ENCODE measurements at places on chromosomes 2 and 18.

GRCh38 chr2:21175895-21176646 lies 52.3 kb downstream of the TDRD15 start:
- DNase-seq, result no peak

DNA sequence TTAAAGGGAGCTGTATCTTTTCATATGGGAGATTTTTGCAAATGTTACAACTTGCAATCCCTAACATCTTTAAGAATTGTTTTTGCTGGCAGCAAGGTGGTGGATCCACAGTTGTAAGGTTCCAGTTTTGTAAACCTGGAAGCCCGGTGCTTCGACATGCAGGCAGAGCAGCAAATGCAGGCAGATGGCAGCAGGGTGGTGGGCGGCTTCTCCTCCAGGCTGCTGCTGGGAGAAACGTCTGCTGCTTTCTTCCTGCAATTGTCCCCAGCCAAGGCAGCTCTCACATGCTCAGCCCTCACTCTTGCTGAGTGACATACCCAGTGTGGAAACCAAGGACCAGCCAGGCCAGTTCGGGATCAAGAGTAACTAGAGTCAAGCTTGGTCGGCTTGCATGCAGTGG lies 166.0 kb downstream of the SEPTIN10 start:
- DNase-seq, result no peak

GRCh38 chr18:11992096-11992790 lies 10.9 kb downstream of the IMPA2 start:
- no peak for DNase-seq

DNA sequence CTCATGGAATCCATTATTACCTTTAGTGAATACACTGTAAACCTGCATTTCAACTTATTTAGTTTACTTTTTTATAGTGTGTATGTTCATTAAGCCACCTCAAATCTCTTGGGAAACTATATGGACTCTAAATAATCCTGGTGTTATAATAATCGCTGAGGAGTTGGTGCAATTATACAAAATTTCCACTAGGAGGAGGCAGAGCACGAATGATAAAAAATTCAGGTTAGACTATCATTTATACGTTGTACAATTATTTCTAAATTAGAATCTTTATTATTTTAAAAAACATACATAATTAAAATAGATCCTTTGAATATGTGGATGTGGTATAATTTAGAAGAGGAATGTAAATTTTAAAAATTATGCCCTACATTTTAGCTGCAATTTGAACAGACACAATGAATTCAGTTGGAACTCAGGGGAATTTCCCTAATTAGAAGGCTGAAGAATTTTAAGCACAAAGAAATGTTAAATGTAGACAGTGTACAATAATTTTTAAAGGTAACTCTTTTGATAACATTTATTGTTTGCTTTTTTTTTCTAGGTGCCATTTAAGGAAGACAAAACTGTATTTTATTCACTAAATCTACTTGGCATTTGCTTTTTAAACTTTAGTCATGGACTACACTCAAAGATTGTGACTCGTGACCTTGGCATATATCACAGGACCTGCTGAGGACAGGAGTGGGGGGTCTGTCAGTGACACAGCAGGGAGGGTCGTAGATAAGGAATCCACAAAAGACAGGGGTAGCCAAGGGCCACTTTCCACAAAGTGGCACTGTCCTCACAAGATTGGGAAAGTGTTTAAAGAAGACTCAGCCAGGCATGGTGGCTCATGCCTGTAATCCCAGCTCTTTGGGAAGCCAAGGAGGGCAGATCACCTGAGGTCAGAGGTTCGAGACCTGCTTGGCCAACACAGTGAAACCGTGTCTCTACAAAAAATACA lies 45.5 kb downstream of the RAB12 start:
- DNase-seq, result no peak

- DNase-seq, result no peak
Observed at GRCh38 chr2:65061910-65062339, 5.7 kb downstream of the CEP68 start.

GRCh38 chr2:240435457-240435947 lies at the start of gene GPC1:
Gene GPC1, plus strand, starts transcription at chr2:240435663. Its CDS starts 256 bp downstream, at chr2:240435919.
- DNase-seq, result no peak

GRCh38 chr2:203740871-203741281 lies 34.4 kb downstream of the CD28 start:
- no peak for DNase-seq

GRCh38 chr2:7119132-7119835 lies 202.1 kb downstream of the RNF144A start:
- no peak for DNase-seq

DNA sequence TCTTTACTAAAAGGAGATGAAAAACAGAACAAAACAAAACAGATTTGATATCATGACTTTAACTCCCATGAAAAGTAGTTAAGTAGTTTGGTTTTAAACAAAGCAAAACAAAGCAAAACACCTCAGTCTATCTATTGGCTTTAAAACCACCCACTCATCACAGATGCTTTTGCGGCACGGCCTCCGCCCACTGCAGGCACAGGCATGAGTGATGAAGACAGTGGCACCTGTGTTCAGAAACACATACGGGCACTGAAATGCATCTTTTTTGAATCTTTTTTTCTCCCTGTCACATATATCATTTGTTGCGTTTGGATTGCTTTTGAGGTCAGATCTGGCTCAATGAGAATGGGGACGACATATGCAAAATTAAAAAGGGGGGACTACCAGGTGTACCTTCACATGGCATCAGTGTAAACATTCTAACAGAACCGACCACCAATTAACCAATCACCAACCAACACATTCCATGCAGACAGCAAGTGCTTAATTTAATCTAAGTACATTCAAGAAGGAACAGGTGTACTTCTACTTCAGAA lies 147.4 kb upstream of the REV1 start:
- no peak for DNase-seq

DNA sequence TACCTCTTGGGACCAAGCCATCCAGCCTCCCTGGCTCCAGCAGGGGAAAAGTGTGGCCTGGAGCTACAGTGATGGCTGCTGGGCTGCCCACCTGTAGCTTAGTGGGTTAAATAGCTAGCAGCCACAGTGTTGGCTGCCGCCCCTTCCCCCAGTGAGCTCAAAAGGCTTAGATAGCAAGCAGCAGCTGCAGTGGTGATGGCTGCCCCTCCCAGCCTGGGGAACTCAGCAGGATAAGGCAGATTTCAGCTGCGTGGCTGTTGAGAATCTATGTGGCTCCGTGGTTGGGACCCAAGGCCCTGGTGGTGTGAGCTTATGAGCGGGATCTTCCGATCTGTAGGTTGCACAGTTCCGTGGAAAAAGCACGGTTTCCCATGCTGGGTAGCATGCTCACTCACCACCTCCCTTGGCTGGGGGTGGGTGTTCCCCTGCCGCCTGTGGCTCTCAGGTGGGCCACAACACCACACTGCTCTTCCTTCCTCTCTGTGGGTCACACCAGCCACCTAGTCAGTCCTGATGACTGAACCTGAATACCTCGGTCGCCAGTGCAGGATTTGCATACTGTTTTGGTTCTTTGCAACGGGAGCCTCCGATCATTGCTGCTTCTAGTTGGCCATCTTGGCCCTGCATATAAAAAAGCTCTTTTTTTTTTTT lies 946.5 kb upstream of the FAM98A start:
- no peak for DNase-seq

DNA sequence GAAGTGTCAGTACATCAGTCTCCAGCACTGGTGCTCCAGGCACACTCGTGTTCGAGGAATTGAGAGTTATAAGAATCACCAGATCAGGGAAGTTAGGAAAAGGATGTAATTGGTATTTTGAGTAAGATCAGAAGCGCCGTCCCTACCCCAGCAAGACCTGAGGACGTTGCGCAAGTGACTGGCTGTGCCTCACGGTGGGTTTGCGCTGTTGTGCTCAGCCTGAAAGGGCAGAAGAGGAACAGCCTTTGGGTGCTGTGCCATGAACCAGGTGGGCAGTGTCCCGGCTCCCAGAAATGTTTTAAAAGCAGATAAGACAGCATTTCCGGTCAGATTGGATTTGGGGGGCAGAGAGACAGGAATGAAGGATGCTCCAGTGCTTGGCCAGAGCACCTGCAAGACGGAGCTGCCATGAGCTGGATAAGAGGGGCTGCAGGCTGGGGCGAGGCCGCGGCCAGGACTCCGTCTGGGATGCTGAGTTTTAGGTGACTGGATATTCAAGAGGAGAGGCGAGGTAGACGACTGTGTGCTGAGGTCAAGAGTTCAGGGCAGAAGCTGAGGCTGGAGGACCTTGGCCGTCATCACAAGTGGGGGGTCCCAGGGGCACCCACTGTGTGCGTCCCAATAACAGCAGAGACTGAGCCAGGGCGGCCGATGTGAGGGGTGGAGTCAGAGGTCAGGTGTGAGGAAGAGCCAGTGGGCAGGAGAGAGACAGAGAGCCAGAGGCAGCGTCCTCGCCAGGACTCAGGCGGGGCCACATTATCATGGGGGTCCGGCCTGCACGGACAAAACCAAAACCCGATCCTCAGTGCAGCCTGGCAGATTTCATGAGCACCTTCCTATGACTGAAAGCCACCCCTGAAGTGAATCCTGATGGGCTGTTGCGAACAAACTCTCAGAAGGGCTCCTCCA lies 77.7 kb upstream of the ALKAL2 start:
- no peak for DNase-seq

DNA sequence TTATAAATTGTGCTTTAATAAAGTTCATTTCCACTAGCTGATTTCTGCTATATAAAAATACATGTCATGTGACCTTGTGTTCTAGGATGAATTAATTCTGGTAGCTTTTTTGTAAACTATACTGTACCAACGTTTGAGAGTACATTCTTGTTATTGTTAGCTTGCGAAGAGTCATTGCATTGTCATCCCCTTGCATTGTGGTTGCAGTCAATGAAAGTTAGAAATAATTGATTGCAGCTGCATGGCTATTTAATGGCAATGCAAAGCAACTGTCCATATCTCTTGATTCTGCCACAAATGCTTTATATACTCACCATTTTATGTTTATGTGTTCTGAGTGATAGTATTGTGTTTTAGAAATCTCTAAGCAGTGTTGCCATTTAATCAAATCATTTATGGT lies 91.6 kb downstream of the ZNF407 start:
- no peak for DNase-seq

- no peak for DNase-seq
Observed at GRCh38 chr2:100909534-100910081, 89.7 kb downstream of the NPAS2 start.

DNA sequence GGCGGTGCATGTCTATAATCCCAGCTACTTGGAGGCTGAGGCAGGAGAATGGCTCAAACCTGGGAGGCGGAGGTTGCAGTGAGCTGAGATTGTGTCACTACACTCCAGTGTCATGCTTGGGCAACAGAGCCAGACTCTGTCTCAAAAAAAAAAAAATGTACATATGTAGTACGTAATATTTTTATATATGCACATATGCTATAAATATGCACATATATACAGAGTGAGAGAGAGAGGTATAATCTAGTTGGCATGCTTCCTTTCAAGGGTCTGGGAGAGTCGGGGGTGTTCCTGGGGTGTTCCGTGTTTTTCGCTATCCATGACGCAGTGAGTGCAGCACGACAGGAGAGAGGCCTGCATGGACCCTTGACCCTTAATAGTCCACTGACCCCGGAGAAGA lies 83.5 kb downstream of the AOX1 start:
- DNase-seq, result no peak

- DNase-seq, result no peak
Observed at GRCh38 chr2:241848761-241849615, 9.7 kb downstream of the PDCD1 start.

- no peak for DNase-seq
Observed at GRCh38 chr2:175805442-175806124, 196.5 kb downstream of the LNPK start.

- DNase-seq, result peak; percentile 74
Observed at GRCh38 chr2:127293748-127294562, at the start of gene ERCC3. Gene ERCC3, minus strand, starts transcription at chr2:127294144. Its CDS starts 63 bp downstream, at chr2:127294081.

GRCh38 chr2:160224507-160224906 lies 24.4 kb upstream of the ITGB6 start:
- no peak for DNase-seq

DNA sequence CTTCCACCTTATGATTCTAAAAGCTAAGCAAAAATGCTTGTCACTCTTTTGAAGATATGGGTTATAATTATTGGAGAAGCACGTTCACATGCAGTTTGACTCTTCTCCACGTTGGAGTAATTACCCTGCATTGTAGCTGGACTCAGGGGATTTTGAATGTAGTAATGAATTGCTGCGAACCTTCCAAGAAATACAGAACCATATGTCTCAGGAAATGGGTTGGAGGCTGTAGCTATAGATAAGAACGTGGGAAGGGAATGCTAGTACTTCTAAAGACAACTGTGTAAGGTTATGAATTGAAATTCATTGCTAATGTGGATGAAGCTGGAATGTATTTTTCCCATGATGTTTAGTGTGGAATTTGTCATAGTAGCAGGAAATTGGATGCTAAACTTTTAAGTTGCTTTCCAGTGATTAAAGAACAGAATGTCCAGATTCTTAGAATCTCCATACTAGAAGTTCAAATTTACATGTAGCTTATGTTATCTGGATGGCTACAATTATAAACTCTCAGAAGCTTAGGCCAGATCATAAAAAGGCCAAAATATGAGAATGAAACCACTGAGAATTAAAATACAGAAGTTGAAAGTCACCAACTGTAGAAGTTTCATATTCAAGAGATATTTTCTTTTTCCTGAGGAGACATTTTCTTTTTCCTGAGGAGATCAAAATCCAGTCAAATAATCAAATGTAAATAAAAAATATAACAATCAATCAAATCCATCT lies 27.3 kb upstream of the SPOPL start:
- no peak for DNase-seq
